Stimulated activated CD8-positive, alpha-beta memory T cell treated with anti-CD3 and anti-CD28 coated beads, Interleukin-15, amount 100 ng/mL, for 1 hour (primary cell): ENCODE measurements at places on chromosomes 1 and 21.

- DNase-seq: no peak
Observed at GRCh38 chr1:112143871-112144441, 154.5 kb upstream of the KCND3 start.

- DNase-seq: no peak
Observed at GRCh38 chr1:242534753-242535152, 10.3 kb upstream of the PLD5 start.

DNA sequence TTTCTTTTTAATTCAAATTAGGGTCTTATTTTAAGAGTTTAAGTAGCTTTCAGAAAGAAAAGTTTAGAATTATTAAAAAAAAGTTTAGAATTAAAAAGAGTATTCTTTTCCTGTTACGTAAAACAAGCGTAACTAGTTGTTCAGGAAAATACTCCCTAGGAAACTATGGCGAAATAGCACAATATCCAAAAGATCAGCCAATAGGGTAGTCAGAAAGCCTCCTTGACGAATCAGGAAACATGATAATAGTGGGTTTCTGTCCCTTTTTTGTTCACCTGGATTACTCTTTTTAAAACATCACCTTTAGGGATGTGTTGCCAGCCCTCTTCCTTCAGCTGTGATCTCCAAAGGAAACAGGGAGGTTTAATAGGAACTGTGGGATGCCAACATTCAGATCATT is 25.2 kb downstream of the S1PR1 start:
- DNase-seq: no peak

GRCh38 chr1:226738995-226739695 is at the start of gene ITPKB:
Gene ITPKB, minus strand, starts transcription at chr1:226739282. Its CDS starts 1,824 bp downstream, at chr1:226737458.
- no peak for DNase-seq

DNA sequence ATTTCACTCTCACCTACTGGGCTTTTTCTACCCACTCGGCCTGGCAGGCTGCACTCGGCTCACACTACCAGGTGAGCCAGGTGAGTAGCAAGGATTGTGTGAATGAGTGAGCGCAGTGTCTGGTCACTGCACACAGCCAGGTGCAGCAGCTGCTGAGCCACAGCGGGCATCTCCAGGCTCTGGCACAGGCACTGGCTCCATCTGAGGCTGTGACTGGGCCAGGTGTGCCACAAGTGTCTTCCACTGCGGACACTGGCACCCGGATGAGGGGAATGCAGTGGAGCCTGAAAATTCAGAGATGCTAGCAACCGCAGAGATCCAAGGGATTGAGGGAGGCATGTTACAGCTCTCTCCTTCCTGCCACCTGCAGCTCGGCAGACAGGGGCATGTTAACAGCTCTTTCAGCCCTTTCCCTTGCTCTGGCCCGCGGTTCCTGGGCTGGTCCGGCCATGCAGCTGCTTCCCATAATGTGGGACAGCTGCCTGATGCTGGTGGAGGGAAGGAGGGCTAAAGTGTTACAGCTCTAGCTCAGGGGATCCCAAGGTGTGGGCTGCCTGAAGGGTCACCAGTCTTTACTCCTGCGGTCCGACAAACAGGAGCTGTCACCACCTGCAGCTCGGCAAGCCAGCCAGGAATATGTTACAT is 1038.3 kb downstream of the AMY1C start:
- DNase-seq: no peak

DNA sequence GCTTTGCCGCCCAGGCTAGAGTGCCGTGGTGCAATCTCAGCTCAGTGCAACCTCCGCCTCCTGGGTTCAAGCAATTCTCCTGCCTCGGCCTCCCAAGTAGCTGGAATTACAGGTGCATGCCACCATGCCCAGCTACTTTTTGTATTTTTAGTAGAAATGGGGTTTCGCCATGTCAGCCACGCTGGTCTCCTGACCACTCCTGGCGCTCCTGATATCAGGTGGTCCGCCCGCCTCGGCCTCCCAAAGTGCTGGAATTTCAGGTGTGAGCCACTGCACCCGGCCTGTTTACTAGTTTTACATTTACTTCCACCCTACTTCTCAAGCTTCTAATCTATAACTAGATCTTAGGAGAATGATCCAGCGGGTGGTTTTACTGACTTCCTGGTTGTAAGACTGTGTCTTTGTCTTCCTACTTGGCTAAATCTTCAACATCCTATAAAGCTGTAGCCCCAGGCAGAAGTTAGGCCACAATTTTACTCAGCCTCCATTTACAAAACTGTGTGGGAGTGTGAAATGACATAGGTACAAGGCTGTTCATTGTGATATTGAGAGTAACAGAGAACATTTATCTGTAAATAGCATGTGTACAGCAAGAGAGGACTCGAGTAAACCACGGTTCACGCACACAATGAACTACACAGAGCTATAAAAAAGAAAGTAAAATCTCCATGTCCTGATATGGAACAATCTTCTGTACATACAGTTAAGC is 9.6 kb upstream of the POU2F1 start:
- no peak for DNase-seq

DNA sequence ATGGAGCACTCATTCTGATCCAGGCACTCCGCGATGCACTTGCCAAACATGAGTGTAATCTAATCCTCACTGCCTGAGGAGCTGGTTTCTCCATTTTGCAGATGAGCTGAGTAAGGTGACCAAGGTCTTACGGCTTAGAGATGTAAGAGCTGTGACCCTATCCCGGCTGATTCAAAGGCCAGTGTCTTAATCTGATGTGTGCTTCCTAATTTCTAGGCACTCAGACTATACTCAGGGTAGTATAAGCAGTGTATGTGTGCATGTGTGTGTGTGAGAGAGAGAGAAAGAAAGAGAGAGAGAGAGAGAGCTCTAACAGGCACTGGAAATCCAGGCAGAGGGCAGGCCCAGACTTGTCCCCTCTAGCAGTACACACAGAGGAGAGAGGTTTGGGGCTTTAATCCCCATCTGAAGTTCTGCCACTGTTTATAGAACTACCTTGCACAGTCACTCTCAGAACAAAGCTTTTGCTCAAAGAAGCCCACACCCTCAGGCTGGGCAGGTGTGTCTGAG is 188.2 kb downstream of the ZBTB18 start:
- DNase-seq: no peak

- peak; percentile 30 for DNase-seq
Observed at GRCh38 chr1:108125312-108126138, 74.6 kb downstream of the SLC25A24 start.

DNA sequence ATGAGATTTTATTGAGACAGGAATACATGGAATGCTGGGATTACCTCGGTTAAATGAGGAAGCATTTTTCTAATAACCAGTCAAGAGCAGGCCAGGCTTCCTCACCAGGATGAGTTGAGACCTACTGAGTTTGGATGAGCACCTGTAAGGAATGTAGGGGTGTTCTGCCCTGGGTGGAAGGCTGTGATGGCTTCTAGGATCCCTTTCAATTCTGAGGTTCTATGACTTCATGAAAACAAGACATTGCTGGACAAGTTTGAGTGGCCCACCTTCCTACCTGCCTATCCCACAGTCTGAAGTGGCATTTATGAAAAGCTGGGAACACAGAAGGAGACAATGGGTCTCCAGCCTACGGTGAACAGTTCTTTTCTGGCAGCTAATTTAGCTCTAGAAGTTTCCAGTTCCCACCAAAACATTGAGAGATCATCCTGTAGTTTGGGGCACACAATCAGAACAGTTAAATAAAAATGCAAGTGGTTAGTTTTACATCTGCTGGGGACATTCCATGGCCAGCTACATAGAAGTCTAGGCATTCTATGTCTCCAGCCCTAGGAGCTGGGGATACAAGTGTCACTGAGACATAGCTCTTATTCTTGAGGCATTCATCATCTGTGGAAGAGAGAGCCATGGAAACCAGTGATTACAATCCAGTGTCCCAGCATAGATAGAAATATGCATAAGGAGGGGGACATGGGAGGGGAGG is 51.3 kb upstream of the TSPAN2 start:
- DNase-seq: no peak

GRCh38 chr1:67750691-67751054 is 65.7 kb downstream of the GADD45A start:
- DNase-seq: no peak

DNA sequence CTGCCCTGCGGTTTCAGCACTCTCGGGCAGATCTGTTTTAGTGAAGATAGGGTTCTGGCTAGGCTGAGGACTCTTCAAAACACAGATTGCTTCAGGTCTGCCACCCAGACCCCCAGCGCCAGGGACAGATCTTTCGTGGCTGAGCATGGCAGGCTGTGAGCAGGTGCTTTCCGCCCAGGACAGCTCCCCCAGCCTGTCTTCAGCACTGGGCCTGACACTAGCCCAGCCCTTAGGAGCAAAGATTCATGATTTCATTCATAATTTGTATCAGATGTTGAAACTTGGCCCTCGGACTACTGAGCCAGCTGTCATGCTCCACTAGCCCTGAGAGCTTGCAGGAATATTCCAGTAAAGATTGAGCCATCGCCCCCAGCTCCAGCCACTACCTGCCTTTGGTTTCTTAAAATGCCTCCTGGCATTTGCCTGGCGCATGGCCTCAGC is 5.9 kb downstream of the ADPRS start:
- no peak for DNase-seq

- DNase-seq: no peak
Observed at GRCh38 chr1:230123280-230124185, 56.5 kb downstream of the GALNT2 start.

GRCh38 chr1:63705078-63705477 is 68.7 kb upstream of the ROR1 start:
- DNase-seq: no peak

DNA sequence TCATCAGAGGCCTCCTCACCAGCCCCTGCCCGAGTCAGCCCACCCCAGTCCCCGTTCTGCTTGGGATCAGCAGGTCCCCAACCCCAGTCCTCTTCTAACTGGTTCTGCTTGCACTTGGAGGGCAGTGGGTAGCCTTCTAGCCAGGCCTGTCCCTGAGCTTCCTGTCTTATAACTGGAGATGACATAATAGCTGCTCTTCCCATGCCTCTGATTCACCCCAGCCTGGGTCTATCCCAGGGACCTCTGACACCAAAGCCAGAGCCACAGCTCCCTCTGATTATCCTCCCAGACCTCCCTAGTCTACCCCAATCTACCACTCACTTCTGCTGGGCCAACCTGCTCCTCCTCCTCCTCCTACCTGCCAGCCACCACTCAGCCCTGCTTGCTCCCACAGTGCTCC is 31.4 kb downstream of the IQGAP3 start:
- no peak for DNase-seq
